ENCODE measurements at places on chromosomes 3 and 15. TPM values are rescaled to one million over a fixed set of nuclear protein-coding genes. Genes with fewer than 3 reads are reported as not detected.

DNA sequence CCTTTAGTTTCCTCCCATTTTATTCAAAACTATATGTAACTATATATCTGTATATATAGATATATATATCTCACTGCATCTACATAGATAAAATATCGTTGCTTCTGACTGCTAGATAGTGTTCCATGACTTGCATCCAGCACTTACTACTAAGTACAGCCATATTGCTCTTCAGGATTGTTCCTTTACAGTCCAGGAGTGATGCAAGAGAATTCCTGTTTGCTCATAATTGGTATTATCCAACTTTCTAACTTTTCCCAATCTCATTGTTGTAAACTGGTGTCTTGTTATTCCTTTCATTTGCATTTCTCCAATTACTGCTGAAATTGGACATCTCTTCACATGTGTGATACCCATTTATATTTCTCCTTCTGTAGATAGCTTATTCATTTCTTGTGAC, 99.8 kb upstream of the STRIT1 start:
- DNase-seq, result no peak

GRCh38 chr3:39362192-39362591, 21.0 kb upstream of the SLC25A38 start:
- no peak for DNase-seq

DNA sequence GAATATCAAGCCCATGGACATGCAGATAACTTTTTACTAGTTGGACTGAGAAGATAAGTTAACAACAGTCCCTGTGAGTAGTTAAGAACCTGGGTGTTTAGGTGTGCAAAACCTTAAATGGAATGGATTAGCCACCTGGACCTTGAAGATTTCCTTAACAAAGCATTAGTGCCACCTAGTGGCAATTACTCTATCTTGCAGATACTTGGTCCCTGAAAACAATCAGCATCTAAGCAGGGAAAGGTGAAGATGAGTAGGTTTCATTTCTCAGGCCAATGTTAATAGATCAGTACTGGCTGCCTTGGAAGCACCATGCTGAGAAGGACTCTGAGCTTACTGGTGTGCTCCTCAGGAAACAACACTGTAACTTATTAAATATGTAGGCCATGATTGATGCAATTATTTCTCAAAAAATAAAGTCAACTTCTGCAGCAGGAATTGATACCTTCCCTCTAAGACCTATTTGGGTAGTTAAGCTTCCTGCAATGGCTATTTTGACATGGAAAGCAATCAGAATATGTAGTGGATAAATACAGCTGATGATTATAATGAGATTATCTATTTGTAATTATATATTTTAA, 329.4 kb downstream of the TBC1D5 start:
- no peak for DNase-seq

DNA sequence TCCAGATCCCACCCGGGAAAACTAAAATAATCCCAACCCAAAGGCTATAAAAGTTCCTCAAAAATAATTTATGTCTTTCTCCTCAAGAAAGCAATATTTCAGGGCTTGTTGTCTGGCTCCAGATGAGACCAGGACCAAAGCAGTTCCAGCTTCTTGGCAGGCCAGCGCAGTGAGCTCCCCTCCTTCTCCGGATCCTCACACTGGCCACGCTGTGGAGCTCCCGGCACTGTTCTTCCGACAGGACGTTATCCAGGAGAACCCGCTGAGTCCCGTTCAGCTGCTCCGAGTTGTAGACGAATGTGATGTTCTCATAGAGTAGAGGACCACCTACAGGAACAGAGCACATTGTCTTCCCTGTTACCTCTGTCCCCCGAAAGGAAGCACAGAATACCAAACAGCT, 146.3 kb downstream of the P3H2 start:
- peak; percentile 34 for DNase-seq

GRCh38 chr3:35639254-35640186, at the start of gene ARPP21:
Gene ARPP21 (plus strand): TSS chr3:35639525. CDS start chr3:35681752, 42,227 bp downstream.
- DNase-seq, result no peak

DNA sequence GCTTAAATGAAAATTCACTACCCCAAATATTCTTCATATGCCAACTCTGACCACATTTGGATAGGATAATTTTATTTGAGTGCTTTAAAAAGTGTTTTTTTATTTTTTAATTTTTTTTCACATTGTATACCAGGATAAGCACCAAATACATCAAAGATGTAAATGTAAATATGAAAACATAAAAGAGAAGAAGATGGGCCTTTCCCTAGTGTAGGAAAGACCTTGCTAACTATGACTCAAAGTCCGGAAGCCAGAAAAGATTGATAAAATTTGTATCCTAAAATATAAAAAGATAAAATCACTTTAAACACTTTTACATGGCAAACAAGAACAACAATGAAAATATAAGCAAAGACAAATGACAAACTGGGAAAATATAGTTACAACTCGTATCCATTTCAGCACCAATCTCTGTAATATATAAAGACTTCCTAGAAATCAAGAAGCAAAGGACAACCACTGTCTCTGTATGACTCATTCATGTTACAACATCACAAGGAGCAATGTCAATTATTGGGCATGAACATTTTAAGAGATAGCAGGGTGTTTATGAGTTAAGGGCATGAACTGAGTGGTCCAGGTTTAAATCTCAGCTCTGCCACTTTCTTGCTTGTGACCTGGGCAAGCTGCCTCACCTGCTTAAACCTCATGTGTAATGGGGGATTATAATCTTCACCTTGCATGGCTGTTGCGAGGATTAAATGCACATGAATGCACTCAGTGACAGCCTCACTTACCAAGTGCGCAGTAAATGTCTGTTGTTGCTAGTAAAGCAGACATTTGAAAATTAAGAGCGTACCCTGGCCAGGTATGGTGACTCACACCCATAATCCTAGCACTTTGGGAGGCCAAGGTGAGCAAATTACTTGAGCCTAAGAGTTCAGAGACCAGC, 25.3 kb upstream of the ARHGEF3 start:
- no peak for DNase-seq

GRCh38 chr15:58771621-58772250, 634 bp downstream of the MINDY2 start:
- peak; percentile 22 for DNase-seq

DNA sequence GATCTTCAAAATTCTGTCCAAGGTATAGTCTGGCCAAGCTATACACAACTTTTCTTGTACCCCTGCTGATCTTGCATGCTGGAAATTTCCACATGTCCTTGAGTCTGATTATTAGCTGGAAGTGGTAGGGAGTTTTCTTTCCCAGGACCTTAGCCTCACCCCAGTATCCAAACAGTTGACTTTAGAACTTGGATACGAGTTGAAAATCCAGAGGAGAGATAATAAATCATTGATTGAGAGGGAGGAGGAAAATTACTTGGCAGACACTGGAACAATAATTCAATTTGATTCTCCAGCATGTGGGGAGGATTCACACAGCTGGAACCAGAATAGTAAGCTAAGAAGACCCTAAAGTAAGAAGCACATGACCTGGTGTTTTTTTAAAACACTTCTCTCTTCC, 116.4 kb downstream of the IL5RA start:
- DNase-seq, result no peak

- no peak for DNase-seq
Measured at GRCh38 chr3:134087060-134087974, 57.6 kb upstream of the SLCO2A1 start.

DNA sequence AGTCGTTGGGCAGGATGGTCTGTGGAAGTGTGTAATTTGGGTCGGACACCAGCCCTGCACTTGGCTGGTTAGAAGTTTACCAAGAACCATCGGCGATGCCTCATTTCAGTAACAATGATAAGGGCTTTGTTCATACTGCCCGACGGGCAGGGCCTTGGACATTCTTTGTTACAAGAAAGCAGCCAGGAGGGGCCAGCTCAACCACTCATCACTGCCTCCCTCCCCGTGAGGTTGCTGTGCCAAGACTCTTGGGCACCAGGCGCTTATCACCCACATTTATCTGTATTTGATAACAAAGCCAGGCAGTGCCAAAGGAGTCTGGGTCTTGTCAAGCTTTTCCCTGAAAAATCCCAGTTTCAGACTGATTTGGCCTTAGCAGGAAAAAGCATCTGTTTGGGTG, 235.0 kb downstream of the ADAMTS17 start:
- peak; percentile 4 for DNase-seq

GRCh38 chr3:21509731-21510470, 241.1 kb downstream of the ZNF385D start:
- DNase-seq, result no peak

DNA sequence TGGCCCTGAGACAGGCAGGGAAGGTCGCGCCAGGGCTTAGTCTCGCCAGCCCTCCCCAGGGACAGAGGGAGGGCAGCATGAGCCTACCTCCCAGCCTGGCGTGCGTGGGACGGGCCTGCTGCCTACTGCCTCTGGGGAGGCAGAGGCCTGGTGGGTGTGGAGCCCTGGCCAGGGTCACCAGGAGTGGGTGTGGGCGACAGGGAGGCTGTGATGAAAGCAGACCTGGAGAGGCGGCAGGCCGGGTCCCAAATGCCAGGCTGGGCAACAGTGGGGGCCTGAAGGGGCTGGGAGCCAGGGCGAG, 33.1 kb downstream of the PLXNA1 start:
- DNase-seq, result no peak

DNA sequence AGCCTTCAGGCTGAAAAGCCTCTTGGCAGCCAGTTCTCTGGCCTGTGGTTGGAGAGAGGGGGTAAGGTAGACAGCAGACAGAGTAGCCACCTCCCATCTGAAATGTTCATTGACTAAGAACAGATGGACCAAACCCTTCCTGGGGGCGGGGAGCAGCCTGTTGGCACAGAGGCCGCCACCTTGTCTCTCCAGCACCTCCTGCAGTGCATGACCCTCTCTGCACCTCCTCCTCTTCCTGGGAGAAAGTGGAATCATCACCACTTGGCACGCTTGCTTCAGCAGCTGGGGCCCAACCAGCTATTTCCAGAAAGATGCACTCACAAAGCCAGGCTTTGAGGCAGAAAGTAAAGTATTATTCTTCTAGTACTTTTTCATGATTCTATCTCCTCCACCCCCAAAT, 313.4 kb upstream of the CHRM5 start:
- DNase-seq, result no peak

DNA sequence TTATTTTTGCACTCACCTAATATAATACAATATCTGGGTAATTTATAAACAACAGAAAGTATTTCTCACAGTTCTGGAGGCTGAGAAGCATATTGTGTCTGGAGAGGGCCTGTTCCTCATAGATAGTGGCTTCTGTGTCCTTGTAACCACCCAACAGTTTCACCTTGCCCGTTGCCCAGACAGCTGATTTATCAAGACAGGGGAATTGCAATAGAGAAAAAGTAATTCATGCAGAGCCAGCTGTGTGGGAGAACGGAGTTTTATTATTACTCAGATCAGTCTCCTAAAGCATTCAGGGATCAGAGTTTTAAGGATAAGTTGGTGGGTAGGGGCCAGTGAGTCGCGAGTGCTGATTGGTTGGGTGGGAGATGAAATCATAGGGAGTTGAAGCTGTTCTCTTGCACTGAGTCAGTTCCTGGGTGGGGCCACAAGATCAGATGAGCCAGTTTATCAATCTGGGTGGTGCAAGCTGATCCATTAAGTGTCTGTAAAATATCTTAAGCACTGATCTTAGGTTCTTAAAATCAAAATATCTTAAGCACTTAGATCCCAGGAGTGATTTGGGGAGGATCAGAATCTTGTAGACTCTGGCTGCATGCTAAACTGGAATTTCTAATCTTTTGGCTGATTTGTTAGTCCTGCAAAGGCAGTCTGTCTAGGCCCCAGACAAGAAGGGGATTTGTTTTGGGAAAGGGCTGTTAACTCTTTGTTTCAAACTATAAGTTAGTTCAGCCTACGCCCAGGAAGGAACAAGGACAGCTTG, 33.9 kb upstream of the C15orf39 start:
- DNase-seq, result no peak

GRCh38 chr15:27884726-27885125, 214.4 kb downstream of the OCA2 start:
- DNase-seq, result no peak

DNA sequence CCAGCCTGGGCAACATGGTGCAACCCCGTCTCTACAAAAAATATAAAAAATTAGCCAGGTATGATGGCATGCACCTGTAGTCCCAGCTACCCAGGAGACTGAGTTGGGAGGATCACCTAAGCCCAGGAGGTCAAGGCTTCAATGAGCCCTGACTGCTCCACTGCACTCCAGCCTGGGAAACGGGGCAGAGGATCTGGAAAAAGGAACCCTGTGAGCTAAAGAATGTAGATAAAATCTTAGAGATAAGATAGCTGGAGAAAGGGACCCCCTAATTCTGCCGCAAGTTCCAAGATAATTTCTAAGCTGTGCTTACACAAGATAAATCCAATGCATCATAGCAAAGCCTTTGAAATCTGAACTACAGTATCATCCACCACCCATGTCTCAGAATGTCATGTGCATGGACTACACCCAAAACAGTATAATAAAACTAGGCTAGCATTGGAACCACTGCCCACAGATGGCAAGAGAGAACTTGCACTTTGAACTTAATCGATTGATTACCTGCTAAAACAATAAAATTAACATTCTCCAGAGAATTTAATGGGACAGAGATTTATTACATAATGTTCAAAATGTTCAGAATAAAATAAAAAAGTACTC, 99.9 kb downstream of the TRIM42 start:
- no peak for DNase-seq

DNA sequence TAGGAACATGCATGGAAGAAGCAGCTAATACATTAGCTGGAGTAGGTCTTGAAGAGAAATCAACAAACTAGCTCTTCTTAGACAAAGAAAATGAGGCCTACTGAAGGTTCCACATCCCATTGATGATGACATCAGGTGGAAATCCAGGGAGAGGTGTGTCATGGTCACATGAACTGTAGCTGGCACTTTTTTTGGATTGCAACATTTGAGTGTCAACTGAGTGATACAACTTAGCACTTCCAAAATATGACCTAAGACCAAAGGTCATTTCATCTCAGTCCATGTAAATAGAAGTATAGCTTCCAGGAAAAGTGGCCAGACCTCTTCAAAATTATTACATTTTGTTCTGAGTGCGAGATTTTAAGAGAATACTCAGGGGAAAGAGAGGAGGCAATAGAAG, 117.2 kb upstream of the MEIS2 start:
- no peak for DNase-seq

DNA sequence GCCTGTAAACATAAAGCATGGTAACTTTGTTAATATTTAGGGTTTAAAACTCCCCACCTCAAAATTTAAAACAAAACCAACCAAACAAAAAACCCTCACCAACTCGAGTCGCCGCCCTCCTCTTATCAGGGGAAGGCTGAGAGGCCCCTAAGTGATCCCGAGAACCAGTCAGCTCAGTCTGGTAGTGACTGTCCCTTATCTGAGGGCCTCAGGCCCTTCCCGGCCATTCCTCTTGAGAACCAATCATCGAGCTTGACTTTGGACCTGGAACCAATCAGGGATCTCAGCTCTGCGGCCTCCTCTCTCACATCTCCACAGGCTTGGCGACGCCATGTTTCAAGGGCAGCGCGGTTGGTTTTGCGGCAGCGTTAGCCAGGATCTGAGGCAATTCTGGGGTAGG, at the start of gene TERB2:
Gene TERB2, plus strand, starts transcription at position 300 of the 400 bp plus-strand sequence. Its CDS starts 32 bp downstream, at position 332.
- no peak for DNase-seq

- no peak for DNase-seq
Measured at GRCh38 chr15:28125673-28126651, 26.8 kb upstream of the OCA2 start.

GRCh38 chr15:33600212-33600611, 289.4 kb downstream of the RYR3 start:
- no peak for DNase-seq

GRCh38 chr15:58873267-58873666, 60.2 kb downstream of the SLTM start:
- DNase-seq, result no peak

GRCh38 chr15:89514596-89515406, 18.4 kb upstream of the RHCG start:
- no peak for DNase-seq

GHRL gene
- not detected for total RNA-seq

IL16 gene
- 16.6 TPM for total RNA-seq

CAMK1 gene
- 19.1 TPM for total RNA-seq

P2RY14 gene
- 2.6 TPM for total RNA-seq

UBE2Q2 gene
- 36.6 TPM for total RNA-seq

TUBGCP4 gene
- total RNA-seq, result 8.8 TPM

FOXL2 gene
- total RNA-seq, result 9.8 TPM

Data from uterus (tissue), 4 donors.